ENCODE measurements at places on chromosomes 7 and 10. TPM values are rescaled to one million over a fixed set of nuclear protein-coding genes. Genes with fewer than 3 reads are reported as not detected.

The SUN3 gene
- 0.55 TPM for total RNA-seq

The CALML3 gene
- not detected for total RNA-seq

The INPP5F gene
- total RNA-seq: 7.3 TPM

The SLC29A3 gene
- total RNA-seq: 8.8 TPM

The TEX47 gene
- total RNA-seq: not detected

The NXPH1 gene
- total RNA-seq: not detected

The ADAM12 gene
- 0.85 TPM for total RNA-seq

The CFAP46 gene
- not detected for total RNA-seq

The PAX4 gene
- not detected for total RNA-seq

The NKX2-3 gene
- 0.15 TPM for total RNA-seq

The VAX1 gene
- not detected for total RNA-seq

The CYP3A7 gene
- total RNA-seq: not detected

The CPEB3 gene
- 3.1 TPM for total RNA-seq

All from T-cell (primary cell).